Activated T-cell treated with anti-CD3 and anti-CD28 coated beads, Interleukin-2, amount 50 U/mL, for 72 hours (primary cell): ENCODE measurements at places on chromosomes 6 and 20.

DNA sequence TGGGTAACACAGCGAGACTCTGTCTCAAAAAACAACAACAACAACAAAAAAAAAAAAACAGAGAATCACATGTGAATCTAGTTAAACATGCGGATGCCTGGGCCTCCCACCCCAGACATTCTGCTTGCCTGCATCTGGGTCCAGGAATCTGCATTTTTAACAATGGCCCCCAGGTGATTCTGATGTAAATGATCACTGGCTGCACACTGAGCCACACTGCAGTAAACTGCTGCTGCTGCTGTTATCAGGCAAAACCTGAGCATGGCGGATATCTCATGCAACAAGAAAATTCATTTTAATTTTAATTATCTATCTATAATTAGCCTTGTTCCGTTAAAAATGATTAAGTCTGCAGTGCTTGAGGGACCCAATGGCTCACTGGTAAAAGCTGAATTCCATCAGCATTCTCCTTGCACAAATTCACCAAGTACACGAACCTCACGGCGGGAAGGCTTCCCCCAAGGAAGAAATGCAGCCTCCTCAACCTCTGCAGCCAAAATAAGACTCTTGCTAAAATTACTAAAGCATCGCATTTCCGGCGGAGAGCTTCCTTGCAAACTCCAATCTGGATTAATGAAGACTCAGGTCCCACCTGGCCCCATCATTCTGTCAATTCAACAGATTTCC is 81.6 kb upstream of the SNX9 start:
- no peak for DNase-seq

- no peak for DNase-seq
These were observed 13.8 kb downstream of the KIF25 start for GRCh38 chr6:168011291-168011690.

GRCh38 chr6:36129941-36130666 is at the start of gene MAPK13:
Gene MAPK13, plus strand, starts transcription at chr6:36130513. Its CDS starts 70 bp downstream, at chr6:36130583.
- DNase-seq = peak; percentile 56

DNA sequence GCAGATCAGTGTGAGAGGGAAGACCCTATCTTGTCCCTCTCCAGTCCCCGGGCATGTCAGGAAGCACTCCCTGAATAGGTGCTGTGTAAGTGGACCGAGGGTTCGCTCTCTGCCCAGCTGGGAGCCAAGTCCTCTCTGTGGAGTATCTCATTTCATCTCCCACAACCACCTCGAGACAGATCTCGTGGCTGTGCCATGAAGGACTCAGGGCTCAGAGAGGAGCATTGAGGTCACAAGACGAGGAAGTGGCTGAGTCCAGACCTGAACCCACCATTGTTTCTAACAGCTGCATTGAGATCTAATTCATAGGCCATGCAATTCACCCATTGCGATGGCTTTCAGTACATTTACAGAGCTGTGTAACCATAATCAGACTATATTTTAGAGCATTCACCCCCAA is 34.7 kb upstream of the STX16 start:
- DNase-seq = no peak

GRCh38 chr6:163608204-163608644 is 193.7 kb downstream of the QKI start:
- DNase-seq = no peak

DNA sequence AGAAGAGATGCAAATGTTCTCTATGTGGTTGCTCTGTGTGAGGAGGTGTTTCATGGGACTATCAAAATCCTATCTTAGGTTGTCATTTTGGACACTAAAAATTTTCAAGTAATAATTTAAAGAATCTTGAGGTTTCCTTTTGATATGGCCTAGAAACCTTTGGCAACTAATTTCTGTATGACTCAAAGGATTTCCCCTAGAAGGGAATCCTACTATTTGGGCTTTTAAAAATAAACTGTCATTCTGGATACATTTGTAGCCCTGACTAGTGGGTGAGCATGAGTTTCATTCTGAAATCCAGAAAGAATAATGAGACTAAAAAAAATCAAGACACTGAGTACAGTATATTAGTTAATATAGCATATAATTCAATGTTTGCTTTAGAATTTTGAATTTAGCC is 25.5 kb upstream of the RAB23 start:
- no peak for DNase-seq

GRCh38 chr6:116289876-116290275 is 10.1 kb upstream of the TSPYL1 start:
- no peak for DNase-seq

DNA sequence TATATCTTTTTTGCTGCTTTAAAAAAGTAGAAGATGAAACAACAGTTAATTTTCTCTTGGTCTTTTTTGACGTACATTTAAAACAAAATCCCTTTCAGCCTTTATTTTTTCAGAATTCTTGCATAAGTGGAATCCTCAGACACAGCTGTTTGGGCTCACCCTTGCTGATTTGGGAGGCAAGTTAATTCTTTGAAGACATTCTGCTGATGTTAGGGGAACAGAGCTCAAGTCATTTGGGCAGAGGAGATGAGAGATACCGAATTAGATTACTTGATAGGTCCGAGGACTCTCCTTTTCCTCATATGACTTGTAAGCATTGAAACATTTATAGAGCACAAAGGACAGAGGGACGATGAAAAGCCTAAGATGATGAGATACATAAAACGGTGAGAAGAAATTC is 567.9 kb upstream of the CITED2 start:
- no peak for DNase-seq
